ENCODE measurements at places on chromosomes 6 and 20. TPM values are rescaled to one million over a fixed set of nuclear protein-coding genes. Genes with fewer than 3 reads are reported as not detected.
A peak's percentile ranks its signal among the peaks of the same experiment; 100 is the strongest.

GRCh38 chr6:158313989-158314388 lies 1.7 kb downstream of the TULP4 start:
- DNase-seq = no peak

- DNase-seq = no peak
These were observed 16.6 kb downstream of the ADTRP start for GRCh38 chr6:11761744-11762620.

- no peak for DNase-seq
These were observed 85.4 kb downstream of the THBS2 start for GRCh38 chr6:169168302-169168630.

DNA sequence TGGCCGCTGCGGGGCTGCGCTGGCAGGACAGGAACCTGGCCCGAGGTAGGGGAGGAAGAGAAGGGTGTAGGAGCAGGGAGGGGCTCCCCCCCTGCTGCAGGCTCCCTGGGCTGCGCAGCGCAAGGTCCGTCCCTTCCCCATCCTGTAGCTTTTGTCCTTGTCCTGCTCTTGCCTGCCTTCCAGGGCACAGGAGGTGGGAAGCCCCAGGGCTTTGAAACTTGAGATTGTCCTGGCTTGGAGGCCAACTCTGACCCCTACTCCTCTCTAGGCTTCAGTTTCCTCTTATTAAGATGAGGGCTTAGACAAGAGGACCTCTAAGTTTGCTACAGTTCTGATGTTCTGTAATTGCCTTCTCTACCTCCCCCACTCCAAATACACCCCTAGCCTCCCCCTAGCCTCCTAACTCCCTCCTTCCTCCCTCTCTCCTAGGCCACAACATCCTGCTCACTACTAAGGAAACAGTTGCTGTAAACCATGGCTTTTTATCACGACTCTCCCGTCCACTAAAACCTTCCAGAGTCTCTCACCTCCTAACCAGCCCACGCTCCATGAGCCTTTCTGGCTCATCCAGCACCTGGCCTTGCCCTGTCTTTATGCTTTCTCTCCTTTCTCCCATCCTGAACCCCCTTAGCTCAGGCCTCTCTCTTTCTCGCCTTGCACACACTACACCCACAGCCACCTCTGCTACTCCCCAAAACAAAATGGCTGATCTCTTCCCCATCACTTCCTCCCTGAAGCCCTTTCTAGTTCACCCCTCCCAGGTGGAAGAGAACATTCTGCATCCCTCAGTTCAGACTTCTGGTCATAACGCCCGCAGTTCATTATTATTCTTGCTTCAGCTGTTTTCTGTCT lies 10.2 kb downstream of the UNC5CL start:
- peak; percentile 64 for DNase-seq

GRCh38 chr6:46491201-46491627 lies at the start of gene RCAN2:
Gene RCAN2, minus strand, starts transcription at chr6:46491449.
- peak; percentile 35 for DNase-seq

DNA sequence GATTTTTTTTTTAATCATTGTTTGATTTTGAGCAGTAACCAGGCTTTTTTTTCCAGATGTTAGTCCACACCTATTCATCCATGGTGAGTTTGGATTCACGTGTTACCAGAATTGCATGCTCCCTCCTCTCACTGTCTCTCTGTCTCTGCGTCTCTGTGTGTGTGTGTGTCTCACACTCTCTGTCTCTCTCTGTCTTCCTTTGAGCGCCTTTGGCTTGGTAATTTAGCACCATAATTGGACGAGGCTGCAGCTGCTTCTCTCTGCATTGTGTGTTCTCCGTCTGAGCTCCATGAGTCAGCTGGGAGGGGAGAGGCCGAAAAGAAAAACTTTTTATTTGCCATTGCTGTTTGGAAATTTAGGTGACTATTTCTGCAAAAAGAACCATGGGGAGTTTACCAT lies 3.4 kb downstream of the TFAP2B start:
- DNase-seq = no peak

DNA sequence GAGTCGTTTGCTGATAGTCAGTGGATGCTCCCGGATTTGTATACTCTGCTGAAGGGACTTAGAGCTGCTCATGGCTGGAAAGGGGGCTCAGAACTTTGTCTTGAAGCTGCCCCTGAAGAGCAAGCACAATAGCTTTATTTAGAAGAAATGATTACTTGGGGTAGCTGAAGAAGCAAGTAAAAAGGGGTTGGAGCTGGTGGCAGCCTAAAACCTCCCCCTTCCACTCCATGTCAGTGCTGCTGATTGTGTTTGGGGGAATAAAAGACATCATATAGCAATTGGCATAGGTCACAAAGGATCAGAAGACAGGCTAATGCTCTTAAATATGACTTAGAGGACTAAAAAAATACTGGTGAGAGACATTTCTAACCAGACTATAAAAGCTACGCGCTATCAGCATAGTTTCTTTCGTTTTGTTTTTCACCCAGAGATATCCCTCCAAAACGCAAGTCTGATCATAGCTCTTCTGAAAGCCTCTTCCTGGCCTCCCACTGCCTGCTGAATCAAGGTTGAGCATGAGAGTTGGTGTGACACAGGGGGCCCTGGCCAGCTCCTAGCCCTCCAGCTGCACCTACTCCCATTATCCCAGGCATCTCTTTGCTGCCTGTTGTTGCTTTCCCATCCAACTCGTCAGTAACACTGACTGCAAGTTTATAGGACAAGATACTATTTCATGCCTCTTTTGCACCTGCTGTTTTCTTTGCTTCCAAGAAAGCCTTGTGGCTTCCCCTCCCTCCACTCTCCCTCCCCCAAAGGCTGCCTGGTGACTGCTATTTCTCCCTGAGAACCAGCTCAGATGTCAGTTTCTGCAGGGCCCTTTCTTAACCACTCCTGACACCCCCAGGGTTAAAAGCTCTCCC lies 33.9 kb upstream of the SGK1 start:
- DNase-seq = peak; percentile 10

GRCh38 chr20:50256577-50256976 lies 65.9 kb downstream of the CEBPB start:
- DNase-seq = no peak

GRCh38 chr6:149209871-149210775 lies 107.4 kb upstream of the TAB2 start:
- no peak for DNase-seq

DNA sequence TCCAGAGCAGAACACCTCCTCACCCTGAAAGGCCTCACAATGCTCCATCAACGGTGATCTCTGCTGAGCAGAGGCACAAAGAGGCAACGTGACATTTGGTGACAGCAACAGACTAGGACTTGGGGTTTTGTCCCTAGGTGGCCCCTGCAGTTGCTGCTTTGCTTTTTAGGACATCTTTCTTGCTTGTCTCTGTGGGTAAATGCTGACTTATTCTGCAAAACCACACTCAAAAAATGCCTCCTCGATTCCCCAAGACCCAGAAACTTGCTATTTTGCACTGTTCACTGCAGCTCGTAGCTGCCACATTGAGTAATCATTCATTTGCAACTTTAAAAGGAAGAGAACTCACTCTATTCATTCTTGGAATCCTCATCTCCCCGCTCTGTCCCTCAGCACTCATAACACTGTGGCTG lies 209.9 kb downstream of the LY86 start:
- DNase-seq = no peak

DNA sequence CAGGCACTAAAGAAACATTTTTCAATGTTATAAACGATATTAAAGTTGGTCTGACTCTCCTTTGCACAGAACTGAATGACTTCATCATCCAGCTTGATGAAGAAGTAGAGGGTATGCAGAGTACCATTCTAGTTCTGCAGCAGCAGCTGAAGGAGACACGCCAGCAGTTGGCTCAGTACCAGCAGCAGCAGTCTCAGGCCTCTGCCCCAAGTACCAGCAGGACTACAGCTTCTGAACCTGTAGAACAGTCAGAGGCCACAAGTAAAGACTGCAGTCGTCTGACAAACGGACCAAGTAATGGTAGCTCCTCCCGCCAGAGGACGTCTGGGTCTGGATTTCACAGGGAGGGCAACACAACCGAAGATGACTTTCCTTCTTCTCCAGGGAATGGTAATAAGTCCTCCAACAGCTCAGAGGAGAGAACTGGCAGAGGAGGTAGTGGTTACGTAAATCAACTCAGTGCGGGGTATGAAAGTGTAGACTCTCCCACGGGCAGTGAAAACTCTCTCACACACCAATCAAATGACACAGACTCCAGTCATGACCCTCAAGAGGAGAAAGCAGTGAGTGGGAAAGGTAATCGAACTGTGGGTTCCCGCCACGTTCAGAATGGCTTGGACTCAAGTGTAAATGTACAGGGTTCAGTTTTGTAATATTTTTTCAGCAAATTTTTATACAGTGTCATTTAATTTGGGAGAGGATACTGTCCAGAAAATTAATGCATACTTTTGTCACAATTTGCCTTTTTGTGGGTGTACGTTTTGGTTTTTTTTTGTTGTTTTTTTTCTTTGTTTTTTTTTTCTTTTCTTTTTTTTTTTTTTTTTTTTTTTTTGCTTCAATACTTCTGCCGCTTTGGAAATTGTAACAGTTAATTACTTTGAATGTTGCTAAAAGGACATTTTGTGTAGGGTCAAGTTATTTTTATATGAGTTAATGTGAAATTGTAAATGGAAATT lies 6.6 kb upstream of the ACAT2 start:
- no peak for DNase-seq

FUCA2 gene
- polyA plus RNA-seq = 61.5 TPM

RAB32 gene
- polyA plus RNA-seq = 31.3 TPM

COMMD7 gene
- polyA plus RNA-seq = 75.1 TPM

PLEKHG1 gene
- polyA plus RNA-seq = 45.2 TPM

Data from left renal pelvis (tissue), 4 donors.